Activated CD4-positive, alpha-beta memory T cell treated with anti-CD3 and anti-CD28 coated beads, Interleukin-2, amount 10 ng/mL, durations not matched to agents 7 days and 5 days (primary cell): ENCODE measurements at places on chromosomes 2 and 18. TPM values are rescaled to one million over a fixed set of nuclear protein-coding genes. Genes with fewer than 3 reads are reported as not detected.

- no peak for DNase-seq
Observed at GRCh38 chr2:41705634-41706033, 342.2 kb upstream of the PKDCC start.

DNA sequence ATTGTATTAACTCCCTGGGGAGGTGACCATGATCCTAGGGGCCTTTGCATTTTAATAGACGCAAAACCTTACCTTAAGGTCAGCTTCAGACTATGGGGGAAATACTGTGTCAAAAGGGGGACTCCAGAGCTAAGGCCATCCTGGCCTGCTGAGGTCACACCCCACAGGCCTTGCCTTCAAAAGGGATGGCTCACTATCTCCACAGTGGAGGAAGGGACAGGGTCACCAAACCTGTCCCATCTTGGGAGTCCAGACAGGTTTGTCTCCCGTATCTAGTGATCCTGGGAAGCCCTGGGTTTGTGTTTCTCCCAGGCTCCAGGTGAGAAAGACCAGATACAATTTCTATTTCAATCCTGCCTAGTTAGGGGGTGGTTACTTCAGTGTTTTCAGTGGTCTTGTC, 24.9 kb downstream of the CAPN14 start:
- DNase-seq: no peak

GRCh38 chr2:133608291-133608690, 40.0 kb upstream of the NCKAP5 start:
- no peak for DNase-seq

- DNase-seq: no peak
Observed at GRCh38 chr18:27461957-27462356, 276.8 kb upstream of the CHST9 start.

DNA sequence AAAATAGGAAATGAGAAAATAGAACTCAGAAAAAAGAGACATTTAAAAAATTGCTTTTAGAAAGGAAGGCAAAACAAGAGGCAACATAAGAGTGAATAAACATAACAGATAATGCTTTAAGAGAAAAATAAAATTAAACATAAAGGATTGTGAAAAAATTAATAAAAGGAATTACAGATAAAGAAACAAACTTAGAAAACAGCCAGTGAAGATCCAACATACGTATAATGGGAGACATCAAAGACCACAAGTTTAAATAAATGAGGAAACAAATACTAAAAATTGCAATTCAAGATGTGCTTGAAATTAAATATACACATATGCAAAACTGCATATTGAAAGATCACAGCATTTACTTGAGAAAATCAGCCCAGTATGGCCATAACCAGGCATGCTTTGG, 448.9 kb downstream of the NBAS start:
- no peak for DNase-seq

GRCh38 chr2:178404368-178404767, 46.6 kb downstream of the PRKRA start:
- DNase-seq: peak; percentile 81

GRCh38 chr2:119104414-119104813, 54.1 kb downstream of the C1QL2 start:
- DNase-seq: no peak

The ZC3H15 gene
- 67.5 TPM for total RNA-seq

The FAP gene
- not detected for total RNA-seq

The GPAT2 gene
- total RNA-seq: 6.9 TPM

The EMILIN1 gene
- 0.78 TPM for total RNA-seq

The ZSWIM2 gene
- not detected for total RNA-seq
